ENCODE measurements at places on chromosomes 3 and 15.

GRCh38 chr3:154130540-154130939 is 9.3 kb downstream of the ARHGEF26 start:
- no peak for DNase-seq
- peaks cover 25% of the 10 kb centered on the region for H3K36me3 ChIP-seq

DNA sequence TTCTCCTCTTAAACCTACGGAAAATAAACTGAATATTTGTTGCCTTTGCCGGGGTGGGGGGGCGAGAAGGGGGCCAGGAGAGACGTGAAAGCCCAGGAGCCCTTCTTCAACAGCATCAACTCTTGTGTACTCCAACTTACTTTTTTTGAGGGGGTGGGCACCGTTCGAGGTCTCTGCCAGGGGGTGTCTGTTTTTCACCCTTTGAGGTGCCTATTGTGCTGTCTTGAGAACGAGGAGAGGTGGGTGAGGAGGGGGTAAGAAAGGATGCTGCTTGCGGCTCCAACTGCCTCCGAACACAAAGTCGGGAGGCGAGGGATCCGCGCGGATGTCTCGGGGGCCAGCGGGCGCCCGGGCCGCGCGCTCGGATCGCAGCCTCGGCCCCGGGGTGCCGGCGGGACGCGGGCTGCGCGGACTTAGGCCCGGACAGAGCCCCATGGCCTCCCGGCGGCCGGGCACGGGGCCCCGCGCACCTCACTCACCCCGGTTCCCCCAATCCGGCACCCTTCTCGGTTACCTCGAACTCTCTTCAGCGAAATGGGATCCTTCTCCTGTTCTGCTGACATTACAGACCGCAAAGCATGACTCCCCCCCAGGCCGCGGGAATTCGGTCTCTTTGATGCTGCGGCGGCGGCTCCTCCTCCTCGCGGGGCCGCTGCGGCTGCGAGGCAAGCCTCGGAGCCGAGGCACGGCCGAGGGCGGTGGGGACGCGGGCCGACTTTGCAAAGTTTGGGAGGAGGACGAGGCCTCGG is 650 bp downstream of the PYGO1 start:
- H3K27ac ChIP-seq = peak overlapping the region; percentile 78
- H3K36me3 ChIP-seq = peaks cover 27% of the 10 kb centered on the region
- H3K27me3 ChIP-seq = no peaks in the 10 kb centered on the region
- DNase-seq = peak; percentile 71
- no peak overlapping the region for H3K4me3 ChIP-seq
- peaks cover 24% of the 10 kb centered on the region for H3K4me1 ChIP-seq

DNA sequence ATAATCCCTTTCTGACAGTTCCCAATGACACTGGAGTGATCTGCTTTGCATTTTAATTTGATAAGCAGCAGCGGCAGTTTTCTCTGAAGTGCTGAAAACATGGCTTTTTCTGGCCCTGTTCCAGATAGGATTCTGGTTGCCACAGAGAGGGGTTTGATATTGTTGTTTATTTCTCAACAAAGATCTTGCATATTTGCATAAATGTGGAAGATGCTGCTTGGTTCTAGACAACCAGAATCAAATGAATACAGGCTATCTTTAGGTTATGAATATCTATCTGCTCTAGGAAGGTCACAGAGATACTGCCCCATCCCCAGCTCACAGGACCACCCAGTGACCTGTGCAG is 137.1 kb downstream of the ZNF609 start:
- H3K27ac ChIP-seq = peak overlapping the region; percentile 98
- H3K27me3 ChIP-seq = no peaks in the 10 kb centered on the region
- H3K4me3 ChIP-seq = peak overlapping the region; percentile 19
- H3K4me1 ChIP-seq = peaks cover 41% of the 10 kb centered on the region
- no peak for DNase-seq

- DNase-seq = no peak
- H3K27me3 ChIP-seq = peaks cover 2% of the 10 kb centered on the region
- H3K27ac ChIP-seq = no peak overlapping the region
- peaks cover 49% of the 10 kb centered on the region for H3K36me3 ChIP-seq
Observed at GRCh38 chr15:101684384-101684783, 32.2 kb upstream of the TM2D3 start.

DNA sequence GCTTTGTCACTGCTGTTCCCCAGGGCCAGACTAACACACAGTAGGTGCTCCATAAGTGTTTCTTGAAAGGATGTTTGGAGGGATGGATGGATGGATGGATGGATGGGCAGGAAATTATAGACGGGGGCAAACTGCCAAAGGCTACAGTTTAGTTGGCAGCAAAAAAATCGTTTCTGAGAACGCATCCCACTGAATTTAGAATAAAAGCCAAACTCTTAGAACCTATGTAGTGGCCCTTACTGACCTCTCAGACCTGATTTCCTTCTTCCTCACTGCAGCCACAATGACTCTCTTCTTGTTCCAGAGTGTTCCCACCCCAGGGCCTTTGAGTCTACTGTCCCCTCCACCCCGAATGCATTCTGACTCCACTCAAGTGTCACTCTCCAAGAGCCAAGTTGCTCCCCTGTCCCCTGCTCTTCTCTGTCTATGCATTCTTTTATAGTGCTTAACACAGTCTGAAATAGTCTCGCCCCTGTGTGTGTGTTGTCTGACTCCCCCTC is 5.2 kb upstream of the GATA2 start:
- peaks cover 11% of the 10 kb centered on the region for H3K4me1 ChIP-seq
- H3K36me3 ChIP-seq = no peaks in the 10 kb centered on the region
- H3K27me3 ChIP-seq = peaks cover 96% of the 10 kb centered on the region
- H3K27ac ChIP-seq = no peak overlapping the region

DNA sequence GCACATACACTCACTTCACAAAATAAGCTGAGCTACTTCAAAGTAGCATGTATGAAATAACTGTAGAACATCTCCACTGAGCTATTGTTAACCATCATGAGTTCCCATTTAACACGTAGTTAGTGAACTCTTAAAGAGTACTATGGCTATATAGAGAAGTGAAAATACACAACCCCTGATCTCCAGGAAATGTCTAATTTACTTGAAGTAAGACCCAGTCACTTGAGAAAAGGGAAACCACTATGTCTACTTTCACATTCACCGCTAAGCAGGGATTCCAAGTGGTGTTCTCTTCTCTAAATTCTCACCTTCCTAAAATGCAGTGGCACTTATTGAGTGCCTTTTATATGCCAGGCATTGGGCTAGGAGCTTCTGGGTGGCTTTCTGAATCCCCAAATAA is 35.0 kb upstream of the COLQ start:
- H3K27ac ChIP-seq = no peak overlapping the region
- H3K27me3 ChIP-seq = peaks cover 4% of the 10 kb centered on the region
- peaks cover 5% of the 10 kb centered on the region for H3K4me1 ChIP-seq

Data from nephron progenitor cell (in vitro differentiated cells).